ENCODE measurements at places on chromosomes 11 and 22. TPM values are rescaled to one million over a fixed set of nuclear protein-coding genes. Genes with fewer than 3 reads are reported as not detected.

GRCh38 chr11:69358398-69359020, 64.6 kb downstream of the MYEOV start:
- DNase-seq, result no peak

GRCh38 chr11:46914363-46914762, 4.0 kb downstream of the LRP4 start:
- no peak for DNase-seq

GRCh38 chr22:27185760-27186302, 528.4 kb downstream of the MIAT start:
- no peak for DNase-seq

GRCh38 chr11:106601684-106602297, 416.5 kb downstream of the GUCY1A2 start:
- DNase-seq, result no peak

DNA sequence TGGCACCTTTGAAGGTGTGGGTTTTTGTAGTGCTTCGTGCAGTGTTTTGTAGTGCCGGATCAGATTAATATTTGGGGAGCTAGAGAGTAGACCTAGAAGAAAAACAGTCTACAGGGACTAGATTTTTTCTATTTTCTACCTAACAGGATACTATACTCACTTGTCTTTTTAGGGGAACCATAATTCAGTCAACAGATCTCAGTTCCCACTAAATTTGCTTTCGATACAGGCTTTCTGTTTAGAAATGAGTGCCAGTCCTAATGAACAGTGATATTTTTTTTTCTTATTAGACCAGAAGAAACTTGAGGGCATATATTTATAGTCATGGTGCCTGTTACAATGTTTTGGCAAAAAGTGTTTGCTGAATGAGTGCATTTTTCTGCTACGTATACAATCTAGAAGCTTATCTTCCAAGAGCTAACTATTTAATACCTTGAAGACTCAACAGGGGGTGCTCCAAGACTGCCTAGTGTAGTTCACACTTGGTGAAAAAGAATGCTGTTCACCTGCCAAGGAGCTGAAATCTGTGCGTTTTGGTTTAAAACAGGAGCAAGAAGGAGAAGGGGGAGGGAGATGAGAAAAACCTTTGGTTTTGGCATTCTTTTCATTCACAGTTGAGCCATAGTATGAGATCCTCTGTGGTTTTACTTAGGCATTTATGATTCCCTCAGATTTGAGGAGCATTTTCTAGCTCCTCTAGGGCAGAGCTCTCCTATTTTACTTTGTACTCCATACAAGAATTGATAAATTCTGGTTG, 44.9 kb upstream of the VSTM5 start:
- peak; percentile 48 for DNase-seq

DNA sequence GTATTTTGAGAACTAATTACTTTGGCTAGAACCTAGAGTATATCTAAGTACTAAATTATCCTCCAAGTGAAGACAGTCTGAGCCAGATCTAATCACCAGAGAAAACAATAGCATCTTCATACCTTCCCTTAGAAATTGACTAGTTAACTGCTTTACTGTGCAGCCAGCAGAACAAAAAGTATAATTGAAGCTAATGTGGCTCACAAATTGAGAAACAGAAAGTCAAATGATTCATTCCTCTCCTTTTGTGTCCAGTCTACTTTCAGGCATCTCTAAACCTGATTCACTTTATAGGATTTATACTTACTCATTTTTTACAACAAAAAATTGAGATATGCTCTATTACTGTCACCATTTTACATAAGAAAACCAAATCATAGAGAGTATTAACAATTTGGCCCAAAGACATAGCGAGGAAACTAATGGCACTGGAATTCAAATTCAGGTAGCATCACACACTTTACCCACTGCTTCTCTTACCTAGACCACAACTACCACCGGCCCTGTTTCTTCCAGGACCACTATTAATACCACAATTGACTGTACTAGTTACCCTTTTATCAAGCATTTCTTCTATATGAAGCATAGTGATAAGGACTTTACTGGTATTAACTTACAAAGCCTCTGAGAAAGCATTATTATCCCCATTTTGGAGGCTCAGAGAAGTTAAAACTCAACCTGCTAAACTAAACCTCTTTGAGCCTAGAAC, 1402.6 kb upstream of the TENM4 start:
- DNase-seq, result no peak

GRCh38 chr22:37308385-37309200, 26.3 kb downstream of the CYTH4 start:
- DNase-seq, result no peak

CRELD2 gene
- polyA plus RNA-seq, result 27.6 TPM

SLC35F2 gene
- 13.2 TPM for polyA plus RNA-seq

FAM118B gene
- 29.4 TPM for polyA plus RNA-seq

MMP13 gene
- 0.10 TPM for polyA plus RNA-seq
